ENCODE measurements at places on chromosomes 7 and 10.

- DNase-seq: no peak
Observed at GRCh38 chr7:16817536-16817935, 12.7 kb upstream of the AGR2 start.

DNA sequence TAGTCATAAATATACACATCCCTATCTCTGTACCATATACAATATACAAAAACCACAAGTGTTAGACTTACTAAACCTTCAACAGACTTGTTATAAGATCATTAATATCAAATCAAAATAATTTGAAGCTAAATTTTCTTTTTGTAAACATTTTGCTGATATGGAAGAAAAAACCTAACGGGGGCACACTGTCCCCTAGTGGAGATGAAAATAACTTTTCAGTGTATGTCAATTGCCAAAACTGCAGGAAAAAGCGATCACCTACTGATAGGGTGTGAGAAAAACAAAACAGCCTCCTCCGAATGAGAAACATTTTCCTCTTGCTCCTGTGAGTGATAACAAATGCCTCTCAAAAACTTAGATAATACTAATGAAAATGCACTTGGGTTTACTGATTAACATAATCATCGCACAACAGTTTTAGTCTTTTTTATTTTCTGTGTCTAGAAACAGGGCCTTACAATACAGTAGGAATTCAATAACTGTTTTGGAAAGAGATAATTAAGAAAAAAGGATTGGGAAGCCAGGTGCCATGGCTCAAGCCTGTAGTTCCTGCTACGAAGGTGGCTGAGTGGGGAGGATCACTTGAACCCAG is 322.7 kb downstream of the CRPPA start:
- no peak for DNase-seq

DNA sequence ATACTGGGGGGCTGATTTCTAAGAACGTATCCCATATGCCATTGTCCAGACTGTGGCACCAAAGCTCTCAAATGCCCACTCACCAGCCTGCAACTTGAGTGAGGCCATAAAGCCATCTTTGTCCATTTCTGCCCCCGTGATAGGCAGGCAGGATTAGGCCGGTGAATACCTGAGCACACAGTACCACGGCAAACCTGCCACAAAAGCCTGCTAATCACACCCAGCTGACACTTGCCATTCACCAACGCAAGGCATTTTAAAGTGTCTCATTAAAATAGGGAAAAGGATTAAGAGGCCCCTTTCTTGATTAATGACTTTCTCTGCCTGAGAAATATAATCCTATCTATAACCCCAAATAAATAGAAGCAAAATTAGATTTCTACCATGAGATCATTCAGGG is 111.4 kb upstream of the NANOS1 start:
- no peak for DNase-seq

- DNase-seq: no peak
Observed at GRCh38 chr10:59315465-59315864, 46.9 kb downstream of the FAM13C start.

GRCh38 chr7:4237296-4238235 is 444.5 kb upstream of the FOXK1 start:
- no peak for DNase-seq
